Iris pigment epithelial cell (primary cell): ENCODE measurements at places on chromosomes 7 and 10.

GRCh38 chr10:49257154-49257553, 41.8 kb upstream of the C10orf71 start:
- no peak for DNase-seq

DNA sequence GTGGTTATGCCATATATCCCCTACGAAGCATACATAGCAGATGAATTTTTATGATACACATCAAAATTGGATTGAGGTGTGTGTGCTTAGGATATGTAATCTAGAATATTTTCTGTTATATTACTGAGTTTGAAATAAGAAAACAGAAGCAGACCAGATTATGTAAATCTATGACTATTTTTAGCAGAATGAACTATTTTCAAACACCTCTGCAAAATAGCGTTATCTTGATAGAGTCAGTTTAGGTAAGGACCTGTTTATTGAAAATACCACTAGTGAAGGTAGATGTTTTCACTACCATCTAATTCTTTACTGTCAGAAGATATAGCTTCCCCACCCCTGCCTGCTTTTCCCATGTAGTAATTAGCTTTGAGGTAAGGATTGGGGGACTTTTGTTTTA, 9.1 kb downstream of the LANCL2 start:
- no peak for DNase-seq

- DNase-seq = no peak
Measured at GRCh38 chr10:86863484-86863842, 94.0 kb downstream of the MMRN2 start.

- peak; percentile 90 for DNase-seq
Measured at GRCh38 chr10:43138021-43138756, at the start of gene CSGALNACT2. TSS of gene CSGALNACT2 (plus strand) at chr10:43138445. CDS start at chr10:43155150, 16,705 bp downstream.
